D721Med (cell line): ENCODE measurements at places on chromosomes 2 and 18.
A peak's percentile ranks its signal among the peaks of the same experiment; 100 is the strongest.

DNA sequence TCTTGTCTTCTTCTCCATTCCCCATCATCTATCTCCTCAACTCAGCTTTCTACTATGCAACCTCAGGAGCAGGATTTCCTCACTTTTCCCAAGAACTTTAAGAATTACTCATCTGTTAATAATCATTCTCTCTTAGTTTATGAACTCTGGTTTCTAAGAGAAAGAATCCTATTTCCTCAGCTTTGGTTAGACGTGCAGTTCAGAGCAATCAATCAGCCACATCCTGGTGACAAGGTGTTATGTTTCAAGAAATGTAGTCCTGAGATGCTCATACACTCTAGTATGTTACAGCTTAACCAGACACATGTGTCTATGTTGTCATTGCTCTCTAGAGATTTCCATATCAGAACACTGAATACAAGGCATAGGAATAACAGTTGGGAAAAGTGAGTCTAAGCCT, 277.9 kb downstream of the MBD2 start:
- DNase-seq, result no peak

DNA sequence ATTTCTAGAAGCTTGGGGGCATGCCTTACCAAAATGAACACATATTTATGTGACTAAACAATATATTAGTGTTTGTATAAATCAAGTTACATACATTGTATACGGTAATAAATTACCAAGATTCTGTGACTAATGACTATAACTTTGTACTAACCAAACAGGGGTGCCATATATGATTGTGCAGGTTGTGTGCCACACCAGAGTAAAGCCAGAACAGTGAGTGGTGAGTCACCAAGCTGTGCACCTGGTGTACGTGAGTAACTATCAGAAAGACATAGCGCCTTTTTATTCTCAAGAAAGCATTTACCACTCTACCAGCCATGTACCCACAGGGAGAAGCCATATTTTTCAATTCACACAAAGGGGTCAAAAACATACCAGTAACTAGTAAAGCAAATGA, 453.2 kb upstream of the PIK3C3 start:
- no peak for DNase-seq

DNA sequence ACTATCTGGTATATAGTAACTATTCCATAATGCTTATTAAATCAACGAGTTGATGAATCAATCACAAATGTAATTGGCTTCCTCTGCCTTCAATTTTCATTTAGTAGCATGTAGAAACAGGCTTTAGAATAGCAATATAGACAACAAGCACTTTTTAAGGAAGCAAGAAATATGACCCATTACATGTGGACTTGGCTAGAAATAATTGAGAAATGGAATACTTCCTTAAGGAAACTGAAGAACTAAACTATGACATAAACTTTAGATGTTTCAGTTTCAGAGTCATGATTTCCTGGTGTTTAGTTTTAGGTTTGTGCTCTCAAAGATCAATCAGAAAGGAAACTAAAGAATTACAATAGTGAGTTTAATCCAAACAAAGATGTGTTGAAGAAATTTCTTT, 443.8 kb downstream of the MBD2 start:
- no peak for DNase-seq

- no peak for DNase-seq
These were observed 111.8 kb downstream of the EPB41L3 start for GRCh38 chr18:5431836-5432575.

DNA sequence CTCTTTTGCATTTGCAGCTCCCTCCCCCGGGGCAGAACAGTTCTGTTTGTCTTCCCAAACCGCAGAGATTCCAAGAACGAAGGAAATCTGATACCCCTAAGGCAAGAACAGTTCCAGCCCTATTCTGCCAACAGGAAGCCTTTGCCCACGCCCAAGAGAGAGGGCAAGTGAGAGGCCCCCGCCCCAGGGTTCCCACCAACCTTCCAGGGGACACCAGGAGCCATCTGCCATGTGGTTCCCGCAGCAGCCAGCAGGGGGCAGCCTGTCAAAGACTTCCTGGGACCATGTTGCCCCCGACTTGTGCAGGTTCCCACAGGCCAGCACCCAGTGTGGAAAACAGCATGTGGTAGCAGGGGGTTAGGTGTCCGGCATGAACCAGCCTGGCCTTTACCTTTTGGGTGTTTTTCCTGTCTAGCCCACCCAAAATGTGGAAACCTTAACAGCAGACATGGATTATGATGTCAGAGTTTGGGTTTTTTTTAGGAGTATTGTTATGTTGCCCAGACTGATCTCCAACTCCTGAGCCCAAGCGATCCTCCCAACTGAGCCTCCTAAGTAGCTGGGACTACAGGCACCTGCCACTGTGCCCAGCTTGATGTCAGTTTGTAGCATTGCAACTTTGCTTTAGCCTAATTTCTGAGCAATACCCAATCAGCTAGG, 21.7 kb upstream of the EFHD1 start:
- peak; percentile 63 for DNase-seq

DNA sequence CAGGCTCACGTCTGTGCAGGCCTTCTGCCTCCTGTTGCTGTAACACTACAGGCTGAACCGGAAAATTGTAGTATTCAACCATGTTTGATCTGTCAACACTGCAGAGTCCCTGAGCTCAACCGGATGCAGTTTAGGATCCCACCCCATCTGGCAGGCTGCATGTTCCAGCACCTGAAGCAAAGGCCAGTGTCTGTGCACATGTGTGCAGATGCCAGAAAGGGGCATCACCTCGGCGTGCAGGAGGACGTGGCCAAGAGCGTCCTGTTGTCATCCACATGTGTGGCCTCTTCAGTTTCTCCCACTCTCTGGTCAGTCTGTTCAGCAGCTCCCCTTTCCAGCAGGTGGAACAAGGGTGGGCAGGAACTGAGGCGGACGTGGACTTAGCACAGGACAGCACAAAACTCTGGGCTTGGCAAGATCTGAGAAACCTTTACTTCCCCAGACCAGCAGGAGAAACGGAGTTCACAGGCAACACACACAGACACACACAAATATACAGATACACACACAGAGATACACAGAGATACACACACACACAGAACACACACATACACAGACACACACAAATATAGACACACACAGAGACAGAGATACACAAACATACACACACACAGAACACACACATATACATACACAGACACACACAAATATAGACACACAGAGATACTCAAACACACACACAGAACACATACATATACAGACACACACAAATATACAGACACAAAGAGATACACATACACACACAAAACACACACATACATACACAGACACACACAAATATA, 111.3 kb downstream of the NDUFA10 start:
- DNase-seq, result no peak

DNA sequence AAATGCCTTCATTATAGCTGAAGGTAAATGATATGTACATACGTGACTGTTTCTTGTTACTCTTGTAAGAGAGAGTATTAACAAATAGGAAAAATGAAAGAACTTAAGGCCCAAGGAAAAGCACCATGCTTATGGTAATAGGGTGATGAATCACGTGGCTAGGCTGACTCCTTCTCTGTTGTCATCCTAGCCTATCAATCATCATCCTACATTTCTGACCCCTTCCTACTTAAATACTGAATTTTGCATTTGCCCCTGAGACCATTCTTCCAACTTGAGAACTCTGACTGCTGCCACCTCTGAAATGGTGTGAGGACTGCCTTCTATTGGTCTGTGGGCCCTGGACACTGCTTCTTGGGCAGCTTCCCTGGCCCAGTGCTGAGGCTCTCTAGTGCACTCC, 28.9 kb downstream of the EFEMP1 start:
- no peak for DNase-seq
